CD14-positive monocyte (primary cell): ENCODE measurements at places on chromosomes 13 and 19. TPM values are rescaled to one million over a fixed set of nuclear protein-coding genes. Genes with fewer than 3 reads are reported as not detected.

GRCh38 chr13:111957913-111958450 is 109.0 kb upstream of the SOX1 start:
- DNase-seq = no peak

GRCh38 chr13:24304620-24305019 is 4.8 kb upstream of the C1QTNF9 start:
- DNase-seq = no peak

GRCh38 chr13:113804703-113805430 is 45.8 kb downstream of the TMEM255B start:
- no peak for DNase-seq

GRCh38 chr19:14370169-14370939 is 10.9 kb upstream of the ADGRE5 start:
- DNase-seq = peak; percentile 65

DNA sequence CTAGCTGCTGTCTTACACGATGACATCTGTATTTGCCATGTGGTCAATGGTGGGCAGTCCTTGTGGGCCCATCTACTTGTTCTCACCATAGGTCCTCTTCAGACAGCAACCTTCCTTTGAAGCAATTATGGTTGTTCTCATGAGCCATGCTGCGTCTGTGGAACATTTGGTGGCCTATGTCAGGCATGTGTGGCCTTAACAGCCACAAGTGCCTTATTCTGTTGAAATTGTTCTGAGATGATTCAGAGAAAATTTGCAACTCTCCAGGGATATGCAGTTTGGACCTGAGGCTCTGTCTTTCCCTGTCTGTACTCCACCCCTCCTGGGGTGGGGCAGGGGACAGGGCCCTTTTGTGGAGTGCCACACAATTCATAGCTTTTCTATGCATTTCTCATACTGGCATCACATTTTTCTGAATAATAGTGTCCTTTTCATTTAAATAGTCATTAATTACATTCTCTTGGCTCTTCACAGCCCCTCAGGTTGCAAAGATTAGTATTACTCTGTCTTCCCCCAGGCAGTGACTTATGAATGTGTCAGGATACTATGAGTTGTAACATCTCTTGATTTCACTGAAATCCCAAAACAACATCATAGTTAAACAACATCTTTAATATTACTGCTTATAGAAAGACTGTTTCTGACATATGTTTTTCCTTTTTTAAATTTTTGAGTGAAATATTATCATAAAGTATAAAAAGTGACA is 102.1 kb downstream of the ITGBL1 start:
- no peak for DNase-seq

DNA sequence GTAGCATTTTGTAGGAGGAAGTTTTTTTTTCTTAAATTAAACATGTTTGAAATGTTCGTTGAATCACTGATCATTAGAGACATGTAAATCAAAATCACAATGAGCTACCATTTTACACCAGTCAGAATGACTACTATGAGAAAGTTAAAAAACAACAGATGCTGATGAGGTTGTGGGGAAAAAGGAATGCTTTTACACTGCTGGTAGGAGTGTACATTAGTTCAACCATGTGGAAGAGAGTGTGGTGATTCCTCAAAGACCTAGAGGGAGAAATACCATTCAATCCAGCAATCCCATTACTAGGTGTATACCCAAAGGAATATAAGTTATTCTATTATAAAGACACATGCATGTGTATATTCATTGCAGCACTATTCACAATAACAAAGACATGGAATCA is 122.0 kb upstream of the ARGLU1 start:
- no peak for DNase-seq

GRCh38 chr13:41352935-41353840 is 42.1 kb downstream of the NAA16 start:
- peak; percentile 60 for DNase-seq

DNA sequence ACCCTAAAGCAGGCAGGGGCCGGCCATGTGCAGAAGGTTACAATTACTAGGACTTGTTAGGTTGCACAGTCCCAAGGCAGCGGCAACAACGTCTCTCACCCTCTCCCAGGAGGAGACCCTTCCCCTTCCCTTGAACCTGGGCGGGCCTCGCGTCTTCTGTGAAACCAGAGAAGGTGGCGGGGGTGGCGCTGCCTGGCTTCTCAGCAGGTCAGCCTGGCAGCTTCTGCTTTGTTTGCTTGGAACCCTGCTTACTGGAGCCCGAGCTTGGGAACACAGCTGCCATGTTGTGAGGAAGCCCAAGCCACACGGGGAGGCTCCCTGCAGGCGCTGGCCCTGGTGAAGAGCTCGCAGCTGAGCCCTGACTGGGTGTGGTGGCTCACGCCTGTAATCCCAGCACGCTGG is 15.5 kb downstream of the MKNK2 start:
- no peak for DNase-seq

- DNase-seq = peak; percentile 71
These were observed 9.0 kb downstream of the F2RL3 start for GRCh38 chr19:16897856-16898161.

GRCh38 chr13:35700671-35701070 is 224.2 kb upstream of the MAB21L1 start:
- no peak for DNase-seq

GRCh38 chr13:80450386-80450785 is 109.5 kb upstream of the SPRY2 start:
- no peak for DNase-seq

- no peak for DNase-seq
These were observed 23.9 kb upstream of the ZBTB7A start for GRCh38 chr19:4090356-4091220.

DNA sequence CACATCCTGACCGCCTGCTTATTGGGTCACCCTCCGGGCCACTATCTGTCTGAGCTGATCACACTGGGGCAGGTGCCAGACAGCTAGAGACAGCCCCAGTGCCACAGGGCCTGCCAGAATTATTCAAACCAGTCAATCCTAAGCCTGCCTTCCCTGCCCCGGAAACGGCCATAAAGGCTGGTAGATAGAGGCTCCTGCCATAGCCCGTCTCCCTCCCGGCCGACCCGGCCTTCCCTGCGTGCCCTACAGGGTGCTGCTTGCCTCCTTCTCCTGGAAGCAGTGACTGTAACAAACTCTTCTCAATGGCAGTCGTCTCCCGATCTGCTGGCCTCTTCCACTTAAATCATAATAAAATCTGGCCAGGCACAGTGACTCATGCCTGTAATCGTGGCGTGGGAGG is 158.6 kb upstream of the SOX1 start:
- DNase-seq = no peak

GRCh38 chr13:98977568-98978265 is at the start of gene DOCK9:
DOCK9 (minus strand) TSS chr13:98978064; CDS start chr13:98977909, 155 bp downstream.
- no peak for DNase-seq

DNA sequence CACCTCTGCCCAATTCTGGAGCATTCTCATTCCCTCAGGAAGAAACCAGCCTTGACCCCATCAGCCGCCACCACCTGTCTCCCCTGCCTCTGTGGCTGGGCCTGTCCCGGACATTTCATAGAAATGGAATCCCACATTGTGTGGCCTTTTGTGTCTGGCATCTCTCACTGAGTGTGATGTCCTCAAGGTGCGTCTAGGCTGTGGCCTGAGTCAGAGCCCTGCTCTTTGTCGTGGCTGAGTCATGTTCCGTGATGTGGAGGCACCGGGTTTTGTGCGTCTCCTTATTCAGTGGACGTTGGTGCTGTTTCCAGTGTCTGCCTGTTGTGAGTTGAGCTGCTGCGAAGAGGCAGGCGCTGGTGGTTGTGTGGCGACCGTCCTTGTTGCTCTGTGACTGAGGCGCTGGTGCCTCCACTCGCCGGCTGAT is 3.5 kb downstream of the FZR1 start:
- DNase-seq = no peak

The SKA3 gene
- 0.12 TPM in 1 of 2 replicates, not detected in the other for polyA plus RNA-seq

The ZNF729 gene
- polyA plus RNA-seq = not detected

The CD22 gene
- polyA plus RNA-seq = 0.24 TPM

The RNF17 gene
- not detected in 2 replicates for polyA plus RNA-seq

The OR7D2 gene
- not detected for polyA plus RNA-seq

The C19orf33 gene
- 0.43 and 1.6 TPM in 2 replicates for polyA plus RNA-seq

The LENG9 gene
- polyA plus RNA-seq = 2.0 and 3.5 TPM in 2 replicates
